GDM1 (cell line): ENCODE measurements at places on chromosomes 12 and 14.

DNA sequence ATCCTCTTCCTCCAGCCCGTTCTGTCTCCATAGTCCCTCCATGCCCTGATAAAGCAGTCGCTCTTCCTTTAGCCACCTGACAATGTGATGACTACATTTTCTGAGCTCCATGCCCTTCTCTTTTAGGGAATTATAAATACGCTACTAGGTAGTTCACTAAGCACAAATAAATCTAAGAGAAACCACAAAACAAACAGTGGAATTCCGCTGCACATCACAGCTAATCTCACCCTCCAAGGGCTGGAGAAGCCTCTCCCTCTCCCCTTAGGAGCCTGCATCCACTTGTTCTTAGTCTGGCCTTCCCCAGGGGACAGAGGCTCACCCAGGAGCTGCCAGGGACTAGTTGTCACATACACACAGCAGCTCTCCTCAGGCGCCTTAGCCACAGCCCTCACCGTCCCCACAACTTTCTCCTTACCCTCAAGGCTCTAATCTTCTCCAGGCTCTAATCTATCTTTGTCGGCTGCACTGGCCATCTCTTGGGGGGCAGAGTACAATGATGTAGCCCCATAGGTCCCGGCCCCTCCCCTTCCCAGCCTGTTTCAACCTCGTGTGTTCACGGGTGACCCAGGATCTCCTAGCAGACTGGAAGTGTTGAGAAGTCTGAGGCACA lies 55.9 kb upstream of the GPR68 start:
- DNase-seq, result no peak

DNA sequence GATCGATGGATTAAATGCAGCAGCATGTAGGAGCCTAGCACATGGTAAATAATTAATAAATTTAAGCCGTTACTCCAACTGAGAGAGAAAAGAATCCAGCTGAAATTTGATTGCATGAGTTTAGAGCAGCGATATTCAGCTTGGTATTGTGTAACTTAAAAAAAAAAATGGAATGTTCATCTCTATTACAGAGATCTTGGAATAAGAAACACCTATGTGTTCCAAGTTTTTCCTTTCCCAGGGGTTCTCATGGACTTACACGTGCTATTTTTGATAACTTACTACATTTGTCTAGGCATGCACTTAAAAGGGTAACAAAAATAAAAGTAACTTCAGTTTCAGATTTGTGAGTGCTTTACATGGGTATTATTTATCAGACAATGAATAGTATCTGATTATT lies 122.8 kb downstream of the RASSF9 start:
- DNase-seq, result no peak

DNA sequence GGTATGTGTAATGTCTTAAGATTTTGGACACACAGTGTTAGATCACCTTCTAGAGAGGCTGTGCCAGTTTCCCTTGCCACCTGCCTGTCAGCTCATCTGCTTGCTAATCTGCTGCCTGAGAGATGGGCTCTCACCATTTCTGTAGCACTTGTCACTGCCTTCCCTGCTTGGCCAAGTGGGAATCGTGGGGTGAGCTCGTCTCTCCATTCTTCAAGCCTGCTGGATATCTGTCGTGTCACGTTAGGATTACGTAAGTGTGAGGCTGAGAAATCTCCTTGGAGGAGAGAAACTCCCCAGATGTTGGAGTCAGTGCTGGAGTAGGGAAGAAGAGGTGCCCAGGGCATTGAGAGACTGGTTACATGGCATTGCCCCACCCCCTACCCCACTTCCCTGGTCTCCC lies 8.6 kb upstream of the RPH3A start:
- DNase-seq, result no peak

DNA sequence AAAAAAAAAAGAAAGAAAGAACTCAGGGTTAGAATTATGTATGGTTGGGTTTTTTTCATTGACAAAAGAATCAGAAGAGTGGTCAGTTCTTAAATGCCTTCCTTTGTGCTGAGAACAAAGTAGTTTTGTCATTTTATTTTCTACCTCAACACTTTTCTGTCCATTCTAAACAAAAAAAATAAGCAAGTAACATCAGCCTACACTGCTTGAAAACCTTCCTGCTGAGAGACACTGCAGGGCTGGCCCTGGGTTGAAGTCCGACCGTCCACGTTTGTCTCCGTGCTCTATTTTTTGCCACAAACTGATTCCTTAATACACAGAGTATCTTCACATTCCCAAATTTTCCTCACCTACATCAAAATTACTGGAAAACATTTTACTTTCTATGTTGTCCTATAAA lies 211.6 kb upstream of the PDZRN4 start:
- DNase-seq, result no peak

DNA sequence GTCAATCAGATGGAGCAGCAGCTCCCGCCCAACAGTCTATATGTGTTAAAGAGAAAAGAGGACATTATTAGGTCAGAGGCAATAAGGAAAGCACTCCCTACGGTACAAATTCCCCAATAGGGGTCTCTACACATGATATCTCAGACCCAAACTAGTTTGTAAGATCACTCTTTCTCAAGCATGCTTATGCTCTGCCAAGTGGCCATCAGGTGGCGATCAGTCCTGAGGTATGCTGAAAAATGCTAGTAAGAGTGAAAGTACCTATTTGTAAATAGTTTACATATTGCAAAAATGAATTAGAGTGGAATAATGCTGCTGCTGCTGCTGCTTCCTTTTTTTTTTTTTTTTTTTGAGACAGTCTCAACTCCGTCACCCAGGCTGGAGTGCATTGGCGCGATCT lies 61.0 kb downstream of the CPM start:
- no peak for DNase-seq

DNA sequence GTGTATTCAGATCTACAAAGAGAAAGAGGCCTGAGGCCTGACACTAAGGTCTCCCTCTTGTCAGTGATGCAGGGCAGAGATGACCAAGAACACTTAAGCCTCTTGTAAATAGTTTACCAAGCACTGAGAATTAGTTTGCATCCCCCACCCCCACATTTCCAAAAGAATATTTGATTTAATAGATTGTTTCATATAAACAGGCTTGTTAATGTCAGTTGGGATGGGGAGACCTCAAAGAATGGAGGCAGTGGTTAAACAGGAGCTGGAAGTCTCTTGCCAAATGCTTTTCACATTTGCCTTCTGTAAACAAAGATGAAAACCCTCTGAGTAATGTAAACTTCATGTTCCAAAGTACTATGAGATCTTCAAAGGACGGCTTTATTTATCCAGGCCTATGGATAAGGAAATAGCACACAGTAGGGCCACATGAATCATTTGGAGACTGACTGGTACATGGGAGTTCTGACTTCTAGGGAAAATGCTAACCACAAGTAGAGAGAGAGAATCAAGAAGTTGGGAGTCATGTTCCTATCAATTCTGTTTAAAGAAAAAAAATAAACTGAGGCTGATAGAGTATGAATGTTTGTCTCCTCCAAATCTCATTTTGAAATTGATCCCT lies 234.7 kb downstream of the ANO2 start:
- DNase-seq, result no peak

GRCh38 chr12:111699-112493 lies 45.3 kb downstream of the IQSEC3 start:
- DNase-seq, result no peak
